CD4-positive, alpha-beta T cell treated with Interleukin-15 for 4 hours (primary cell): ENCODE measurements at places on chromosomes 1 and 21.

- no peak for DNase-seq
These were observed 148.9 kb downstream of the KCNT2 start for GRCh38 chr1:196459383-196459782.

- no peak for DNase-seq
These were observed 46.9 kb downstream of the CR1L start for GRCh38 chr1:207691841-207692240.

DNA sequence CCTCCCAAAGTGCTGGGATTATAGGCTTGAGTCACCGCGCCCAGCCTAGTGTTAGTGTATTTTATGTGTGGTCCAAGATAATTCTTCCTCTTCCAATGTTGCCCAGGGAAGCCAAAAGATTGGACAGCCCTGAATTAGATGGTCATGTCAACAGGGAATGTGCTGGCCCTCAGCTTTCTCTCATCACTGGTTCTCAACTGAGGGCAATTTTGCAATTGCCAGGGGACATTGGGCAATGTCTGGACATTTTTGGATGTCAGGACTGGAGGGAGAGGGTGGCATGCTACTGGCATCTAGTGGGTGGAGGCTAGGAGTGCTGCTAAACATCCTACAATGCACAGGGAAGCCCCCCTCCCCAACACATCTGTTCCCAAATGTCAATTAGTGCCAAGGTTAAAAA, 95.0 kb downstream of the LAMC2 start:
- DNase-seq: no peak

DNA sequence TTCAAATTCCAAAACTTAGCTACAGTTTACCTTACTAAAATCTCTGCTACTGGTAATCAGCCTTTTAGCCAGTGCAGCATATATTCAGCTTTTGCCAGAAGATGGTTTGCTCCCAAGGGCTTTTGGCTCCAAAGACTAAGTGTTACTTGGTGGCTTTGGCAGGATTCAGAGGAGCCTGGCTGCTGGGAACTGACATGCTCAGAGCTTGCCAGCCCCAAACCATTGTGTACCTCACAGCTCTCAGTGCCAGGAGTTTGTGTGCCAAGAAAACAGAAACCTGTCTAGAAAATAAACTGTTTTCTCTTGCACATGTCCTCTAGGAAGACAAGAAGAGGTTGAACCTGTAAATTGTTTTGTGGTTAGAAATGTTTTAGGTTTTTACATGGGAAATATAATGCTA, 315.9 kb downstream of the ST6GALNAC3 start:
- DNase-seq: no peak

DNA sequence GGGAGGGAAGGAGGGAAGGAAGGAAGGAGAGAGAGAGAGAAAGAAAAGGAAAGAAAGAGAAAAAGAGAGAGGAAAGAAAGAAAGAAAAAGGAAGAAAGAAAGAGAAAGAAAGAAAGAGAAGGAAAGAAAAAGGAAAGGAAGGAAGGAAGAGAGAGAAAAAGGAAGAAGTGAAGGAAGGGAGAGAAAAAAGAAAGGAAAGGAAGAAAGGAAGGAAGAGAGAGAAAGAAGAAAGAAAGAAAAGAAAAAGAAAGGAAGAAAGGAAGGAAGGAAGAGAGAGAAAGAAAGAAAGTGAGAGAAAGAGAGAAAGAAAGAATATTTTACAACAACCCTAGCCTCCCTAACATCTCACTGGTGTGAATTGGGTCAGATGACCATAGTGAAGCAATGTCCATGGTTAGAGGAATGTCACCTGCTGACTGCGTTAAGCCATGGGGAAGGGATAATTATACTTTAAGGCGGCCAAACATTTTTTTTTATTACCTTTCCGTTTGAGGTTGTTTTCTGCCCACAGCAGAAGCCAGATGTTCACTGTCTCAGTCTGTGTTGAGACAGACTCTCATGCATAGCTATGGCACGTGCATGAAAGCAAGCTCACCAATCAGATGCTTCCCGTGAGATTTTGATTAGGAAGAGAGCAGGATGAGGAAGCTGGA, 76.4 kb downstream of the SNRPE start:
- DNase-seq: no peak

- no peak for DNase-seq
These were observed 242.0 kb downstream of the RHOU start for GRCh38 chr1:228977307-228977706.

DNA sequence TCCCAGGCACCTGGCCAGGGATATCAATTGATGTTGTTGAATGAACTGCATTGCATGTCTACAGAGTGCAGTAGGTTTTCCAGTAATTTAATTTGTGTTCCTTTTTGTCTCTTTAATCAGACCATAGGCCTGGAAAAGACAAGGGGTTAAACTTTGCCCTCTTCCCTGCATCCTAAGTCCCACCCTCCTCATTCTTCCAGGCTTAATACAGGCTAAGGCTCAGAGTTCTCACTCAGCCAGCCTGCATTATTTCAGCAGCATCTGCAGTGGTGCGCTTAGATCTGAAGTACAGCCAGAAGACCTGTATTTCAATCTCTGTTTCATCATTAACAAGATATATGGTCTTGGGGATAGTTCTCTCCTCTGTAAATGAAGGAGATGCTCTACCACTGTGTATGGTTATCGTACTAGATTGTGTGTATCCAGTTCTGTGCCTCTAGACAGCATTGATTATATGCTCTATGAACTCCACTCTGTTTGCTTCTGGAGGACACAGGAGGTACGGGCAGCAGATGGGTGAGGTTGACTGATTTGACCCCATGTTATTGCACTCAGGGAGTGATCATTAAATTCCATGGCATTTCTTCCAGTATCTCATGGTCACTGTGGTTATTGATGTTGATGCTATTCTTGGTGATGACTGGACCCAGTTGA, 286.1 kb downstream of the RPS6KC1 start:
- no peak for DNase-seq

DNA sequence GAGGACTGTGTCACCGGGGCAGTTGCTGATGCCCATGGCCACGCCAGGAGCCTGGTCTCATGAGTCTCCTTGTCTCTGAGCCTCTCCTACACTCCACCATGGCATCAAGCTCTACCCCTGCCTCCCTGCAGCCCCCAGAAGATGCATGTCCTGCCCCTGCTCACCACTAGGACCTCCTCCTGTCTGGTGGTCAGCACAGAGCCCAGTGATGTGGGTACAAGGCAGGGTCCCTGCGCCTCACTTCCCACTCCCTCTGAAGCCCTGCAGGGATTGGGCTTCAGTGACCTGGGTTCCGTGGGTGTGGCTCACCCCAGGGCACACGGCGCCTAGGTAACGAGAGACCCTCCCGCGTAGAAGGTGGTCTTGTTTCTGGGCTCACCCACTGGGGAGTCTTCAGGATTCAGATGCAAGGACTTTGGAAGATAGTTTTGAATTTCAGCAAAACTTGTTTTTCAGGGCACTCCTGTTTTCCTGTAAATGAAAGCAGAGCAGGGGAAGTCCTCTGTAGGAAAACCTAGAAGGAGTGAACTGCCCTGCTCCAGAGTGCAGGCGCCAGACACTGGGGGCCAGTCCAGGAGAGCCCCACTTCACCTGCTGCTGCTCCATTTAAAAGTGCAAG, 2.8 kb downstream of the COL18A1 start:
- no peak for DNase-seq

DNA sequence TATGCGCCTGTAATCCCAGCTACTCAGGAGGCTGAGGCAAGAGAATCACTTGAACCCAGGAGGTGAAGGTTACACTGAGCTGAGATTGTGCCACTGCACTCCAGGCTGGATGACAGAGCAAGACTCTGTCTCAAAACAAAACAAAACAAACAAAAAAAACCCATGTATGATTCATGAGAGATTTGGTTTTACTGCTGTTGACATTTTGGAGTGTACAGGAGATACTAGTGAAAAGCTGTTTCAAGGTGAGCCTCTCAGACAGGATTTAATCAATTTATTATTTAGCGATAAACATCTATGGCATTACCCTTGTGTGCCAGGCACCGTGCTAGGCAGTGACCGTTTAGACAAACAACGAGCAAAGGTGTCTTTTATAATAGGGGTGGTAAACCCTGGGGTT, 16.5 kb downstream of the LHX4 start:
- no peak for DNase-seq

- no peak for DNase-seq
These were observed 19.5 kb upstream of the UQCRHL start for GRCh38 chr1:15826810-15827507.

DNA sequence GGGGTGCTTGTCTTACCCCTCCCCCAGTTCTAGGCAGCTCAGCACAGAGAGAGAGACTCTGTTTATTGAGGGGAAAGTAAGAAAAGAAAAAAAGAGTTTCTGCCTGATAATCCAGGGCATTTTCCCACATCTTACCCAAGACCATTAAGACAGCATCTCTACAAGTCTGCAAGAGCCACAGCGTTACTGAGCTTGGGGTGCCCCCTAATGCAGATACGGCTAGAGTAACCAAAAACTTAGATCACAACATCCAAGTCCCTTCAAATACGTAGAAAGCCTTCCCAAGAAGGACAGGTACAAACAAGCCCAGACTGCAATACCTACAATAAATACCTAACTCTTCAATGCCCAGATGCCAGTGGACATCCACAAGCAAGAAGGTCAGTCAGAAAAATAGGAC, 6.2 kb upstream of the TEX50 start:
- no peak for DNase-seq

DNA sequence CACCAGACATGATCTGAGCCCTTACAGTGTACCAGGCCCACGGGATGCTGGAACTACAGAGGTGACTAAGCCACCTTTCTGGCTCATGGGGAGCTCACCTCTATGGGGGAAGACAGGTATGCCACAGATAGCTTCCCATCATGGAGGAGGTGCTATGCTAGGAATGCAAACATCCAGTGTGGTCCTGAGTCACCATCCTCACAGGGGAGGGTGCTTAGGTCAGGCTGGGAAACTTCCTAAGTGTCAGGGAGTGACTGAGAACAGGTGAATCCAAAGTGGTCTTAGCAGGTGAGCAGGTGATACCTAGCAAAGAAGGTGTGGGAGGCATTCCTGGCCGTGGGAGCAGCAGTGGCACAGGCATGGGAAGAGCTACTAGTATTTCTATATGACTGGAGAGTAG, 8.6 kb upstream of the RASSF5 start:
- DNase-seq: no peak

- DNase-seq: no peak
These were observed 11.4 kb downstream of the FAM89A start for GRCh38 chr1:231028682-231029081.

DNA sequence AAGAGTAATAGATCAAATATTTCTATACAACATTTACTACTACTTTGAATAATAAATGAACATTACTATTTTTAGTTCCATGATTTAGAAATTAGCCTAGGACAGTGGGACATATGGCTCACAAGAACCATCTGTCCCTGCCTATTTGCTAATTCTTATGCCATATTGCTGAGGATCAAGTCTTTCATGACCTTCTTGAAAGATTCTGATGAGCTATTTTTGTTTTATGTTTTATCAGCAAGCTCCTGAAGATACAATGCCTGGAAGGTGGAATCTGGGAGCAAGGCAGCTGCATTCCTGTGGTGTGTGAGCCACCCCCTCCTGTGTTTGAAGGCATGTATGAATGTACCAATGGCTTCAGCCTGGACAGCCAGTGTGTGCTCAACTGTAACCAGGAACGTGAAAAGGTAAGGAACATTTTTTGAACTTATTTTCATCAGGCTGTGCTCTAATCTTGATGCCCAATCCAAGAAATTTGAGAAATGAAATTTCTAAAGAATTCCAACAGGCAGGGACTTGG, 326.7 kb downstream of the PAPPA2 start:
- no peak for DNase-seq

DNA sequence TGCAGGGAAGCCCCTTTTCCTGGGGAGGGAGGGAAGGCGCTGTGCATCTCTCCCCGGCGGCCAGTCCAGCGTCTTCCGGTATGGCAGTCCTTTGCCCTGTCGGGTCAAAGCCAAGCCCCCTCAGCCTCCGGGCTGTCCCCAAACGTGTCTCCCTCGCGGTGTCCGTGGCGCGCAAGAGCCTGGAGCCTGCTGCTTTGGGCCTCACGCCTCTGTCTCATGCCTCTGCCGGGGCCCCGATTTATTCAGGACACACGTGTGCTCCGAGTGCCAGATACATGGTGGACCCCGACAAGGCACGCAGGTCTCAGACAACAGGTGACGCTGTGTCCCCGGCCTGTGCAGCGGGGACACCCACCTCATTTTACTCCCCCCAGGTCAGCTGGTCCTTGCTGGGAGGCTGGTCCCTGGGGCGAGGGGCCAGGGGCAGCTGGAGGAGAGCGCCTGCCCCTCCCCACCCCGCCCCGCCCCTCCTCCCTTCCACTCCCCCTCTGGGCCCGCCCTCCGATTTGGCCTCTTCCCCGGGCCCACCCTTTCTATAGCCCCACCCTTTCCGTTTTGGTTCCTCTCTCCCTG, 176.7 kb downstream of the CAMTA1 start:
- DNase-seq: no peak

- DNase-seq: no peak
These were observed 870 bp downstream of the KRTAP10-8 start for GRCh38 chr21:44612669-44613229.

DNA sequence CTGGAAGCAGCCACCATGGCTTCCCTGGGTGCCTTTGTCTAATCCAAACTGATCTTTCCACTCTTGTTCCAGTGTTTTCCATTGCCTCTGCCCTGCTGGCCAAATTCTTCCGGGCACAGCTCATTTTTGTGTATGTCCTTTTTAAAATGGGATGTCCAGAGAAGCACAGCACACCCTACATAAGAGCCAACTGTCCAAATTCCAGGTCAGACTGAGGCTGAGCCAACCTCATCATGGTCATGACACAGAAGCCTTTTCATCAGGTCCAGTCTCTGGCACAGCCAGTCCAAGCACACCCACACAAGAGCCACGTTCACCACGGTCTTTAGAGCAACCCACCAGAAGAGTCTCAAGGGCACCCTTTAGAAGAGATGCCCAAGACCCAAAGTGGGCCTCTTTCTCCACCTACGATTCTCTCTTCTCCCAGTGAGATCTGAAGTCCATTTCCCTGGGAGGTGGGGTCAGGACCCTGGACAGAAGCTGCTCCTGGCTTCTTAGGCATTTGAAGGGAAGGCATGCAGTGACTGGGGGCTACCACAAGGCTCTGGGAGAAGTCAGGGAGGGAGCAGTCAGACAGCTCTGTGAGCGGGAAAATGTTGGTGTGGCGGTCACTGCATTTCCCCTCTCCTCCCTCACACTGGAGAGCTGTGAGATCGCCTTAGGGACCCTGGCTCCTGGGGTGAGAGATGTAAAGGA, 53.2 kb downstream of the SYT2 start:
- no peak for DNase-seq

DNA sequence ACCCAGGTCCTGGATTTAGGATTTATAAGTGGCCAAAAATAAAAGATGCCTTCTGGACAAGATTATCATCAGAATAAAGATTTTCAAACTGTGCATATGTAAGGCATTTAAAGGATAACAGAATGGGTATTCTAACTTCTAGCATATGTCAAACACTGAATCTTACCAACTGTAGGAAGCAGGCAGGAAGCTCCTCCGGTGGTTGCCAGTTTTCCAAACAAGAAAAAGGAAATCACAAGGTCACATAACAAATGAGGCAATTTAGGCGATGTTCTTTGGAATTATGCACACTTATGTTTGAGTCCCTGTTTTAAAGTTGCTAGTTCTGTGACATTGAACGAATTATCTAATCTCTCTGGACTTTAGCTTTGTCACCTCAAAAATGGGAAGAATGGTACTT, 48.9 kb downstream of the ATP6V1G3 start:
- DNase-seq: no peak
